Hematopoietic multipotent progenitor cell (in vitro differentiated cells): ENCODE measurements at places on chromosomes 1 and 21. TPM values are rescaled to one million over a fixed set of nuclear protein-coding genes. Genes with fewer than 3 reads are reported as not detected.

GRCh38 chr1:22971161-22971560, 1.5 kb downstream of the LACTBL1 start:
- DNase-seq, result no peak

GRCh38 chr1:115073298-115074087, 15.8 kb downstream of the TSPAN2 start:
- no peak for DNase-seq

DNA sequence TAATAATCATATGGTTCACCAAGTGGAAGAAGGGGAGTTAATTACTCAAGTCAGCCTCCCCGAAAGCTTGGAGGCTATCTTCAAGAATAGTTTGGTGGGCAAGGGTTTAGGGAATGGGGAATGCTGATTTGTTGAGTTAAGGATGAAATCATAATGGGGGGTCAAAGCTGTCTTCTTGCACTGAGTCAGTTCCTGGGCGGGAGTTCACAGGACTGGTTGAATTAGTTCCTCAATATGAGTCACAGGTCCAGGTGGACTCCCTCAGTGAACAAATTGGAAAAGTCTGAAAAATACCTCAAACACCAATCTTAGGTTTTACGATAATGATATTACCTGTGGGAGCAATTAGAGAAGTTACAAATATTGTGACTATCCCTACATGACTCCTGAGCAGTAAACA, 115.2 kb upstream of the COA6 start:
- DNase-seq, result no peak

Gene C1orf141
- total RNA-seq, result not detected

Gene SLC5A9
- 0.27 TPM for total RNA-seq

DNA sequence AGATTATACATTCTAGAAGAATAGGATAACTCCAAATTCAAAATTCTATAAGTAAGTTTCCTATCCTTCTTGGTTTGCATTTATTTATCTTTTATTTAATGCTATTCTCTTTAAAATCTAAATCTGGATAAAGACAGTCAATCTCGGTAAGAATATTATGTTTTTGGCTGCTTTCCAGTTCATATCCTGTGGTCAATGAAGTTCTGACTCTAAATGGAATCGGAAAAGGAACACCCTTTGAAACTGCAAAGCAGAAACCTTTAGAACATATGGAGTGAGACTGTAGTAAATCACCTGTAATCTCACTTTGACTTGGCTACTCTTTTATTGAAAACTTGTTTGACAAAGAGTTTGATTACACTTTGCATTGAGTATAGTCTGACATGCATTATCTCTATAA, 85.2 kb downstream of the KIFAP3 start:
- DNase-seq, result no peak

Gene CREB3L4
- 61.9 TPM for total RNA-seq

Gene GPR161
- total RNA-seq, result 4.0 TPM

- no peak for DNase-seq
These were observed 598.5 kb upstream of the ADAMTS5 start for GRCh38 chr21:27565364-27565763.

GRCh38 chr1:89699451-89699986, 66.6 kb downstream of the LRRC8C start:
- no peak for DNase-seq

DNA sequence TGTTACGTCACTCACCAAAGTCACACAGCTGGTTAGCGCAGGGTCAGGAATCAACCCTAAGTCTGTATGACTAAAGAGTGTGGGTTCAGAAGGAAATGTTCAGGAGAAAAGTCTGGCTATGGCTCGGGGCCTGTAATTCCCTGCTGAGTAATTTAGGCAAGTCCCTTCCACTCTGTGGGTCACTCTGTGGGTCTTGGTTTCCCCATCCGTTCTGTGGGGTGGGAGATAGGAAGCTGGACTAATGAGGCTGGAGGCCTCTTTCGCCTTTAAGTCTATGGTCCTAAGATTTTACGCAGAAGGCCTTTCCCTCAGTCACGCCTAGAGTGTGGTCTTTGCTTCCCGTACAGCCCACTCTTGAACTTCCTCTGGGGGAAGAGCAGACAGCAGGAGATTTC, 14.3 kb upstream of the MED18 start:
- no peak for DNase-seq

- no peak for DNase-seq
These were observed 52.0 kb upstream of the GADD45A start for GRCh38 chr1:67632811-67633655.

- no peak for DNase-seq
These were observed 15.6 kb downstream of the SPSB1 start for GRCh38 chr1:9308236-9308785.

DNA sequence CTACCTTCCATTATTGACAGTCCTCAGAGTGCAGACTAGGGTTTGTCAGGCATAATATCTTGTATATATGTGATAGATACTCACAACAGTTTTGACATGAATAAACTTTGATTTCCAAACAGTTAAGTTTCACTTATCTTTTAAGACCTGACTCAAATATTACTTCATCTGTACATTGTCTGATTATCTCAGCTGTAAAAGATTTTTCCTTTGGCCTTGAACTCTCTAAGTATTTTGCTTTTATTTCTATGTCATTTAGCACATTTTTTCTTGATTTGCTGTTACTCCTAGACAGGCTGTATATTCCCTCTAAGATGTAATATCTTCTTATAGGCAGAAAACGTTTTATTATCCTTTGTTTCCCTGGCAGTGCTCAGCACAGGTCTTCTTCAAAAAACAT, 65.6 kb upstream of the DMRTA2 start:
- DNase-seq, result no peak

Gene CAPN9
- total RNA-seq, result not detected

GRCh38 chr1:32468791-32469190, 3.9 kb downstream of the ZBTB8B start:
- DNase-seq, result no peak

DNA sequence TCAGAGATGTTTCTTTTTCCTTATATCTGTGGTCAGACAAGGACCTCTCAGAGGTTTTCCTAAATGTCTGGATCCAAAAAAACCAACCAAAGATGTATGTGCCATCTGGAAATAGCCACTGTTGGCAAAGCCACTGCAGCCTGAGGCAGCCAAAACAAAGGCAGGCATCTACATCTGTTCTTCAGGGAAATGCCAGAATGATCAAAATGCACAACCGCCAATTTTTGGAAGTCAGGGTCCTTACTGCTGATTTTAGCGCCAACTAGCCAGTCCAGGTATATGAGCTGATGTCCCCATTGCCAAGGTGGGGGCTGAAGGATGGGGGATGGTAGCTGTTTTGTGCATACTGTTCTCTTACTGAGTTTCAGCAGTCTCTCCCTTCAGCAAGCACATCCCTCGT, 45.9 kb downstream of the SYT14 start:
- no peak for DNase-seq

GRCh38 chr21:45419162-45419561, 14.2 kb downstream of the COL18A1 start:
- DNase-seq, result no peak

DNA sequence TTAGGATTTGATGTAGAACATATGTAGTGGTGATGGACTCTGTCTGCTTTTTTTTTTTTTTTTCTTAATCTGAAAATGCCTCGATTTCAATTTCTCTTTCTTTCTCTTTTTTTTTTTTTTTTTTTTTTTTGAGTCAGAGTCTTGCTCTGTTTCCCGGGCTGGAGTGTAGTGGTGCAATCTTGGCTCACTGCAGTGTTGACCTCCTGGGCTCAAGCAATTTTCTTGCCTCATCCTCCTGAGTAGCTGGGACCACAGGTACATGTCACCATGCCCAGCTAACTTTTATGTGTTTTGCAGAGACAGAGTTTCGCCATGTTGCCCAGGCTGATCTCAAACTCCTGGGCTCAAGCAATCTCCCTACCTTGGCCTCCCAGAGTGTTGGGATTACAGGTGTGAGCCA, 17.4 kb downstream of the MAST2 start:
- DNase-seq, result no peak

Gene MANEAL
- total RNA-seq, result 1.3 TPM

- DNase-seq, result no peak
These were observed 170.7 kb downstream of the NEGR1 start for GRCh38 chr1:72111662-72112061.

DNA sequence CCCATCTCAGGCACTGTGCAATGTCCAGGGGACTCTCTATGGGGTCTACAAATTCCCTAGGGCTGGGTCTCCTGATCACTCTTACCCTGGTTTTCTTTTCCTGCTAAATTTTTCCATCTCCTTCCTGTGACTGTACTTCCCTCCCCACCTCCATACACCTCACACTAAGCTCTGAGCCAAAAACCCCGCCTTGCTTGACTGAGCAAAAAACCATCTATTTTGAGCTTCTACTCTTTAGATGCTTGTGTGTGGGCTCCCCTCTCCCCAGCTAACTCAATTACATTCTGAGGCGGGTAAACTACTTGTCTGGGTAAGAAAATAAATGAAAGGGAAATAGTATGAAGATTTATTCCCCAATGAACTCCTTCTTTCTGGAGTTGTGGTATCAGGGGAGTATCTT, 187.9 kb downstream of the PTPRU start:
- DNase-seq, result no peak

- no peak for DNase-seq
These were observed 552 bp upstream of the ZNF496 start for GRCh38 chr1:247332215-247332622.

- DNase-seq, result no peak
These were observed 25.0 kb upstream of the PRELP start for GRCh38 chr1:203450479-203451149.

- DNase-seq, result peak; percentile 98
These were observed 1.2 kb downstream of the AMPD2 start for GRCh38 chr1:109620841-109621286.

- no peak for DNase-seq
These were observed 2.9 kb upstream of the RHBDL2 start for GRCh38 chr1:38944547-38944946.

DNA sequence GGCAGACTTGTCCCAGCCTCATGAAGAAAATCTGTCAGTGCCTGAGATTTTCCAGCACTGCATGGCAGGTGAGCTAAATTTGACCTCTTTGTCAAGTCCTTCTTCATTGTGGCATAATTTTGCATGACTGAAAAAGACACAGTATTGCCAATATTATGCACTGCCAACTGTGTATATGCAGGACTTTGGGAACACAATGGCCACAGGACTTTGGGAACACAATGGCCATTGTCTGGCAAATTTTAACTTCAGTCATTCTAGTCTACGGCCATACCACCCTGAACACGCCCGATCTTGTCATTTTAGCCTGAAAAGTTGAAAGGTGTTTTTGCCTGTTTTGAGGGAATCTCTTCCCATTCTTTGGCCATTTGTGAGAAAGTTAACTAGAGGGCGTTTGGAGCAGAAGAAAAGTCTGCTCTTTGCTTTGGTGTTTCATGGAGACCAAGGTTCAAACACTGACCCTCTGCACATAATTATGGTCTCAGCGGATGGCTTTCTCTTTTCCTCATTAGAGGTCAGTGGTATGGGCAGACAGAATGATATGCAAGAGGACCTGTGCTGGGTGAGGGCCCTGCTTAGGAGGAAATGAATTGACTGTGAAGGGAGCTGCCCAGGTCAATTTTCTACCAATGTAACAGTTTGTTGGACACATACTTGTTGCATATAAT, 72.4 kb upstream of the NEK7 start:
- no peak for DNase-seq

DNA sequence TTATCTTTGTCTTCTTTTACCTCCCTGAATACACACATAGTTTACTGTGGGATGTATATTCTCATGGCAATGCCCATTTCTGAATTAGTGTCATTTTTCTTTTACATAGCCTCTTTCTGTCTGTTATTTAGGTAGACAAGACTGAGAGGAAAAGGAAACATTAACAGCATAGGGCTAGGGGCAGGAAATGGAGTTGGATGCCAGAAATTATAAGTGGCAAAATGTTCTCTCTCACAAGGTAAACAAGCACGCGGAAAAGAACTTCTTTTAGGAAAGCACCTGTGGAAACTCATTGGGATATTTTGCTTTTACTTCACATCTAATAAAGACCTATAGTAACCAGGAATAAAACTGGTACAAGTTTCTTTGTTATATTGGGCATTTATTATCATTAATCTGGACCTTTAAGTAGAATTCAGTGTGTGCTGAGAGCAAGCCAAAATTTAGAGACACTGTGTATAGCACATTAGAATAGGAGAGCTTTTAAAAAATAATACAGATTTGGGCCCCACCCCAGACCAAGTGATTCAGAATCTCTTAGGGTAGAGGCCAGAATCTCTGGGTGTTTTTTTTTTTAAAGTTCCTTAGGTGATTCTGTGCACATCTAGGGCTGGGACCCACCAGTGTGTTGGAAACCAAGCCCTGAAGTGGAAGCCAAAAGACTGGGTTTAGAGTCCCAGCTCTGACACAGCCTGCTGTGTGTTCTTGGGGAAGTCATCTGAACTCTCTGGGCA, 32.7 kb downstream of the S100A10 start:
- DNase-seq, result no peak

- DNase-seq, result no peak
These were observed 15.6 kb upstream of the TACSTD2 start for GRCh38 chr1:58592522-58593134.

Gene F5
- 0.27 TPM for total RNA-seq

GRCh38 chr1:207861442-207862177, 49.3 kb downstream of the CD34 start:
- peak; percentile 58 for DNase-seq

DNA sequence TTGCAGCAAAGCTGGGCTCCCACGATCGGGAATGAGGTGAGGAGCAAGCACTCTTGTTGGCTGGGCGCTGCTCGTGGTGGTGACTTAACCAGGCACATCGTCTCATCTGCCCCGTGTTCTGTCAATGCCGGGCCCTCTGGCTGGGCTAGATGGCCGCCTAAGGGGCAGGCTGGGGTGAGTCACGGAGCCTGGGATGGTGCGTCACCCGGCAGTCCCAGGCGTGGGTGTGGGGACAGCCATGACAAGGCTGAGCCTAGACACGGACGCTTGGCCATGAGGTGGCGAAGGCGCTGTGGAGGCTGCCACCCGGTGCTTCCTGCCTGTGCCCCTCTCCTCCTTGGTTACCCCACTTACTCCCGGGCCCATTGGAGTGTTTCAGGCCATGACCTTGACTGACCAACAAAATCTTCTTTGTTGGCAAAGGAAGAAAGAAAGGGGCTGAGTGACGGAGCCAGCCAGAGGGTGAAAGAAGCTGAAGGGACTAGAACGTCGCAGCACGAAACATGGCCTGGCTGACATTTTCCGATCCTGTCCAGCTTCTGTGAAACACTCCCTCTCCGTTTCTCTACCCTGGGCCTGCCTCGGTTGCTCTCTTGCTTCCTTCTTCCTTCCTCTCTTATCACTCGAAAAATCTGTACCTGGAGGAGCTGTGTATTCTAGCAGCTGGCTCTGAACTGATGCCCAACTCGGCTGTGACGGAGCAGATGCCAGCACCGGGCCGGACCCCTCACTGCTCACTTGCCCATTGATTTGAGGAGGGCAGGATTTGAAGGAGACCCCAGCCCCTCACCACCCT, 596 bp downstream of the CD247 start:
- DNase-seq, result peak; percentile 59

DNA sequence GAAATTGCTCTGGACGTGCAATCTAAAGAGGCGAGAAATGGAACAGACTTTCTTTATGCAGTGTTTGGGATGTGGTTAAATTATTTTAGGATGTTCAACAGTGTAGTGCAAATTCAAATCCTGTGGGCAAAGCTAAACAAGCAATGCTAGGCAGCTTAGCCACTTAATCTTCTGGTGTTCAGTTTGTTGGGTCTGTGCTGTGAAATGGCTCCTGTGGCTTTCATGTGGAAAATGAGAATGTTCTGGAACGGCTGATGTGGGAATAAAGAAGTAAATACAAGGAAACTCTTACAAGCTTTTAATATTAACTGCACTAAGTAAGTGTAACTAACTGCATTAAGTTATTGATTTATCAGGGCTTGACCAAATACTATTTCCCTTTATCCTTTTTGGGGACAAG, 766.6 kb downstream of the ADGRL2 start:
- DNase-seq, result no peak
